ENCODE measurements at places on chromosomes 5 and 9. TPM values are rescaled to one million over a fixed set of nuclear protein-coding genes. Genes with fewer than 3 reads are reported as not detected.

The ISCA1 gene
- total RNA-seq = 54.7 TPM

The AMBP gene
- total RNA-seq = 6.6 TPM

The DND1 gene
- total RNA-seq = 0.37 TPM

The PCDHA9 gene
- total RNA-seq = not detected

The TAF1L gene
- total RNA-seq = not detected

The ROR2 gene
- 1.5 TPM for total RNA-seq

The QRFP gene
- not detected for total RNA-seq

The AP3B1 gene
- 30.2 TPM for total RNA-seq

The PCDHGA1 gene
- 0.51 TPM for total RNA-seq

The ADAMTS16 gene
- total RNA-seq = 1.3 TPM

The CYSTM1 gene
- total RNA-seq = 23.0 TPM

The SPINK4 gene
- total RNA-seq = 4.5 TPM

The TAF9 gene
- total RNA-seq = 164 TPM

The CARD19 gene
- total RNA-seq = 72.3 TPM

The ANKRD34B gene
- total RNA-seq = not detected

The IZUMO3 gene
- total RNA-seq = not detected

The TAF11L10 gene
- total RNA-seq = not detected

The LRRTM2 gene
- 1.2 TPM for total RNA-seq

The NCS1 gene
- total RNA-seq = 40.3 TPM

The CCDC192 gene
- not detected for total RNA-seq

The NME5 gene
- total RNA-seq = 5.6 TPM

The CNOT8 gene
- total RNA-seq = 61.4 TPM

The NFIB gene
- 11.3 TPM for total RNA-seq

The OTULINL gene
- 1.2 TPM for total RNA-seq

The CATSPER3 gene
- total RNA-seq = 0.08 TPM

The RNF44 gene
- total RNA-seq = 3.0 TPM

The PCDHAC1 gene
- total RNA-seq = 1.1 TPM

The PCA3 gene
- total RNA-seq = not detected

The EDIL3 gene
- 227 TPM for total RNA-seq

The SLC34A1 gene
- not detected for total RNA-seq

The NSD1 gene
- total RNA-seq = 27.6 TPM

The ZNF462 gene
- total RNA-seq = 6.5 TPM

The PCDHB6 gene
- 3.6 TPM for total RNA-seq

The NRARP gene
- total RNA-seq = not detected

The HSDL2 gene
- 37.2 TPM for total RNA-seq

The ECSCR gene
- not detected for total RNA-seq

The TMEM267 gene
- total RNA-seq = 17.7 TPM

The EIF4E1B gene
- total RNA-seq = not detected

The CCL21 gene
- total RNA-seq = not detected

The RLN2 gene
- total RNA-seq = not detected

The SLC25A2 gene
- not detected for total RNA-seq

The NEUROG1 gene
- total RNA-seq = not detected

The WASHC1 gene
- 2.7 TPM for total RNA-seq

The PRDM9 gene
- total RNA-seq = 0.02 TPM

The EIF4EBP3 gene
- total RNA-seq = not detected

The LCN12 gene
- not detected for total RNA-seq

The LRRC14B gene
- not detected for total RNA-seq

The SLC6A3 gene
- not detected for total RNA-seq

The PCDHB15 gene
- 2.1 TPM for total RNA-seq

The PFN3 gene
- total RNA-seq = not detected

The CARD9 gene
- total RNA-seq = 0.17 TPM

The RNF208 gene
- total RNA-seq = 0.31 TPM

The GRXCR2 gene
- not detected for total RNA-seq

The TAS2R1 gene
- not detected for total RNA-seq

The BAG1 gene
- 58.8 TPM for total RNA-seq

The TXNDC8 gene
- not detected for total RNA-seq

The COL5A1 gene
- 26.8 TPM for total RNA-seq

The NAIP gene
- 0.49 TPM for total RNA-seq

The TMEM171 gene
- total RNA-seq = 10.7 TPM

All from H4 (cell line).